SW480 (cell line): ENCODE measurements at places on chromosomes 5 and 9.

DNA sequence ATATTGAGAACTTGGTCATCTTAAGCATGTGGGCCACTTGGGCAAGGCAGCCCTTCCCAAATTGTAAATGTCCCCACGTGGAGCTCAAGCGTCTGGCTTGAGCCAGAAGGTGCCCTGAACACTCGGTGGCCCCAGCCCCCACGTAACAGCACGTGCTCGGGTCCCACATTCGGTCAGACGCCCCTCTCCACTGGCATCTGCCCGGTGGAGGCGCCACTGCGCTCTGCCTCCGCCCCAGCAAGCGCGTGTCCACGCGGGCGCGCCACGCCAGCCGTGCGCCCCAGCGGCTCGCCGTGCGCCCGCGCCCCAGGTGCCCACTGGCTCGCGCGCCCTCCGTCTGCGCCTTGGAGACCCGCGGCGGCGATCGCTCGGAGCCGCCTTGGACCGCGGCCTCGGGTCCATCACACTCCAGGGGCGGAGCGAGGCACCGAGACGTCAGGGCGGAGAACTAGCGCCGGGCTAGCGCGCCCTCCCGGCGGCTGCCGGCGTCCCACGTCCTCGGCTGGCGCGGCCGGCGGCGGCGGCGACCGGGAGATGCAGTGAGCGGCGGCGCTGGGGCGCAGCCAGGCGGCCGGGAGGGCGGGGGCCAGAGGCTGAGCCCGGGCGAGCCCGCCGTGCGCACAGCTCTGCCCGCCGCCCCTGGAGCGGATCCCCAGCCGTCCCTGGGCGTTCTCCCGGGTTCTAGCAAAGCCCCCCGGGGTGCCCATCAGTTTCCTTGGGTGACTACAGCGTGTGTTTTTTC is at the start of gene PALM2AKAP2:
TSS of gene PALM2AKAP2 (plus strand) at position 488 of the 742 bp plus-strand sequence. CDS start 291 bp downstream, outside the sequence.
- peak; percentile 71 for DNase-seq

- no peak for DNase-seq
Measured at GRCh38 chr5:110195288-110195687, 505.6 kb downstream of the MAN2A1 start.

GRCh38 chr5:172749881-172750633 is 20.9 kb downstream of the DUSP1 start:
- no peak for DNase-seq

GRCh38 chr5:159475026-159475425 is 144.7 kb upstream of the IL12B start:
- DNase-seq, result no peak

DNA sequence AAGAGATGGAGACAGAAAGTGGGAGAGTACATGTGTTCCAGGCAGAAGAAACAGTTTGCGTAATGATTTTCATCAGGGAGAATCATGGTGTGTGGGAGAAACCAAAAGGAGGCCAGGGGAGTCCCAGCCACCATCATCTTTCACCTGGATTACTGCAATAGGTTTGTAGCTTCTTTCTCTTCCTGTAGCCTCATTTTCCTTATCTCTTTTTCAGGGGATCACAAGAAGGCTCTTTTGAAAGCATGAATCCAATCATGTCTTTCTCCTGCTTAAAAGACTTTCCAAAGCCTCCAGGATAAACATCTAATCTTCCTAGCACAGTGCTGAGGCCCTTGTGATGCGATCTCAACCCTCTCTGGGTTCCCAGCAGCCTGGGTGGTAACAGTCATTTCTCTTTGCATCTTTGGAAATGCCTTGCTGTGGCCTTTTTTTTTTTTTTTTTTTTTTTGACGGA is 10.3 kb upstream of the GPBP1 start:
- DNase-seq, result no peak

DNA sequence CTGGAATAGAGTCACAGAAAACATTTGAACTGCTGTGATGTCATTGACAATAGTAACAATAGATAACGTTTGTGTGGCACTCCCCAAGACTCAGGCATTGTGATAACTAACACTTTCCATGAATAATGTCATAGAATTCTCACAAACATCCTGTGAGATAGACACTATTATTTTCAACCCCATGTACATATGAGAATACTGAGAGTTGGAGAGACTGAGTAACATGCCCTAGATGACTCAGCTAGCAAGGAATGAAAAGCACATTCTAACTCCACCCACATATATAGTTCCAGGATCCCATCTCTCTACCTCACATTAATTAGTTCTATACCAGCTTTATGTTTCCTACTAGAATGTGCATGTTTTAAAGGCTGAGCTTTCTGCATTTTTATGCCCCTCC is 71.4 kb downstream of the ASTN2 start:
- DNase-seq, result peak; percentile 33

GRCh38 chr5:149264439-149265067 is 7.1 kb upstream of the AFAP1L1 start:
- peak; percentile 75 for DNase-seq

DNA sequence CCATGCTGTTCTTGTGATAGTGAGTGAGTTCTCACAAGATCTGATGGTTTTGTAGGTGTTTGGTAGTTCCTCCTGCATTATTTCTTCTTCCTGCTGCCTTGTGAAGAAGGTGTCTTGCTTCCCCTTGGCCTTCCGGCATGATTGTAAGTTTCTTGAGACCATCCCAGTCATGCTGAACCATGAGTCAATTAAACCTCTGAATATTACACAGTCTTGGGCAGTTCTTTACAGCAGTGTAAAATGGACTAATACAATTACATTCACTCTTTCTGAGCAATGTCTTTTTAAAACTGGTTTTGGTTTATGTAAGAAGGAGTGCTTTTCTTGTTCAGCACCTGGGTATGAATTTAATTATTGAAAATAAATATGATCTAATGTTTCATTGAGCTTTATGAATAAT is 50.7 kb upstream of the ARRDC3 start:
- no peak for DNase-seq
